HT-29 (cell line): ENCODE measurements at places on chromosomes 12 and 14. TPM values are rescaled to one million over a fixed set of nuclear protein-coding genes. Genes with fewer than 3 reads are reported as not detected.
A peak's percentile ranks its signal among the peaks of the same experiment; 100 is the strongest.

Gene NOVA1
- 0.10 and 0.37 TPM in 2 replicates for total RNA-seq

Gene TROAP
- total RNA-seq, result 65.3 and 71.4 TPM in 2 replicates

DNA sequence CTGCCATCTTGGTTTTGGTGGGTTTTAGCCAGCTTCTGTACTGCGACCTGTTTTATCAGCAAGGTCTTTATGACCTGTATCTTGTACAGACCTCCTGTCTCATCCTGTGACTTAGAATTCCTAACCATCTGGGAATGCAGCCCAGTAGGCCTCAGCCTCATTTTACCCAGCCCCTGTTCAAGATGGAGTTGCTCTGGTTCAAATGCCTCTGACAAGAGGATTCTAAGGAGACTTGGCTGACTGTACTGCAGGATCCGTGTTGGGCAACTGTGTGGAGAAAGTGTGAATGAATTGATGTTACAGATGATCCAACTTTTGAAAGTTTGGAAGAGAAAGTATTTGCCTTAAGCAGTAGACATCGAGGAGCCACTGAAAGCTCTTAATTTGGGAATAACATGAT is 91.0 kb downstream of the TTLL5 start:
- DNase-seq, result no peak

DNA sequence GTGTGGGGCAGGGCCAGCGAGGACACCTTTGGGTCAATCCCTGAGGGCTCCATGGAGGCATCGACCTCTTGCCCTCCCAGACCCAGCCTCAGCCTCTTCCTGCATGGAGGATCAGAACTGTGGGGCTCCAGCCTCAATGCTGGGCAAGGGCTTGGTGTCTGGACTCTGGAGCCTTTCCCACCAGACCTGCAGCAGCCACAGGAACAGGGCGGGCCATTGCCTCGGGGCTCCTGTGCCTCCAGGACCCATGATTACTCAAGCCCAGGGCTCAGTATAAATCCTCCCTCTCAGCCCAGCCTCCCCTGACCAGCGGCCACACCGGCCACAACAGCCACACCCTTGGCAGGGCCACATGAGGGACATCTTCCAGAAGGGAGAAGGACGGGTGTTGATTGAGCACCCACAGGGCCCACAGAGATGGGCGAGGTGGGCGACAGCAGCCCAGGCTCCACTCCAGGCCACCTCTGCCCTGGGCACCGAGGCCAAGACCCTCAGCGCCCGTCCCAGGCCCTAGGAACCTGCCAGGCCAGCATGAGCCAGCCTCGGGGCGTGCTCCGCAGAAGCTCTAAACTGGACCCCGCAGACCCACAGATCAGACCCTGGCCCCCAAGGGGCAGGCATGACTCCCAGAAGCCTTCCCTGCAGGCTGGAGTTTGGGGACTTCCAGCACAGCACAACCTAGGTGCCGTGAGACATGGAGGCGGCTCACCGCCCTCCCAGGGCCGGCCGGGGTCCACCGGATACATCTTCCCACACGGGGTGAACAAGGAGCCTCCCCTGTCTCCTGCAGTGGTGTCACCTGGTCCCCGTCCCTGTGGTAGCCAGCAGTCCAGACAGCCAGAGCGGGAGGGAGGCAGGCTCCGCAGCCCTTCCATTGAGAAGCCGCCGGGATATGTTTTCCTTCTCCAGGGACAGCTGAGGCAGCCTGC is 25.1 kb downstream of the NCOR2 start:
- peak; percentile 58 for DNase-seq

DNA sequence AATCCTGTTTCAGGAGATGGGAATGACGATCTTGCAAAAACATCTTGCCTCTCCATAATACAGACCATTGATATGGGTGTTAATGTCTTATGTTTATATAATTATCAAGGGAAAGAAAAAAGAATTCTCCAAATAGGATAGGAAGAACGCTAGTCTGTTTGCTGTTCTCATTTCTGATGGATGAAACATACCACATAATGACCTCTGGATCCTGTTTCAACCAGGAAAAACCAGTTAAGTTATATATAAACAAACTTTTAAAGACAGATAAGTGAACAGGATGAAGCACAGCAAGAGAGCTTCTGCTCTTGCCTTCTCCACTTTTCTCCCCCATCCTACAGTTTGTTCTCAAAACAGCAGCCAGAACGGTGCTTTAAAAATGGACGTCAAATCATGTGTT is 27.8 kb downstream of the COQ6 start:
- peak; percentile 18 for DNase-seq

Gene PRR4
- total RNA-seq, result 0.13 and 0.28 TPM in 2 replicates

Gene DNAI7
- not detected in 2 replicates for total RNA-seq

DNA sequence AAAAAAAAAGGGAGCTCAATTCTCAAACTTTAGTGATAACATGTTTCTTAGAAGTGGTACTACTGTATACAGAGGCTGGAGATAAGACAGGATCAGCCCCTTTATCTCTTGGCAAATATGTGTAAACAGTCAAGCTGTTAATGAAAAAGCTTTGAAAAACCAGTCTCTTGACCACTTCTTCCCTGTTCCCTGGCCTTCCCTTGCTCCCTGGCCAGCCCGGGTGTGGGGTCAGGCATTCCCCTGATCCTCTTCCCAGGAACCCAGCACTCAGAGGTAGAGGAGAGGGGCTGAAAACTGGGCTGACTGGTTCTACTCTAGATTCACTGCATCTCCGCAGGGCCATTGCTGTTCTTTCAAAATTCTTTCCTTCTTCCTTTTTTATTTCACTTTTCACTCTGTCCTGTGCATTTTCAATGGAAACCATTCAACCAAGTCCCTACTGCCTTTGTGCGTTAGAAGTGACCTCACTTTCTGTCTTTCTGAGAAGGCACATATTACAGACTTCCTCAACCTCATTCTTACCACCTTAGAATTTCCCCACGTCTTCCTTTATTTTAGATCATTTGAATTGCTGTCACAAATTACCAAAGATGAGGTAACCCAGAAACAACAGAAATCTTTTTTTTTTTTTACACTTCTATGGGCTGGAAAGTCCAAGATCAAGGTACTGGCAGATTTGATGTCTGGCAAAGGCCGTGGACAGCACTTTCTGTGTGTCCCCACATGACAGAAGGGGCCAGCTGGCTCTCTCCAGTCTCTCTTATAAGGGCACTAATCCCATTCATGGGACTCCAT is 5.7 kb downstream of the GNG2 start:
- DNase-seq, result no peak

- no peak for DNase-seq
These were observed 39.6 kb downstream of the CCER1 start for GRCh38 chr12:90915353-90915752.

DNA sequence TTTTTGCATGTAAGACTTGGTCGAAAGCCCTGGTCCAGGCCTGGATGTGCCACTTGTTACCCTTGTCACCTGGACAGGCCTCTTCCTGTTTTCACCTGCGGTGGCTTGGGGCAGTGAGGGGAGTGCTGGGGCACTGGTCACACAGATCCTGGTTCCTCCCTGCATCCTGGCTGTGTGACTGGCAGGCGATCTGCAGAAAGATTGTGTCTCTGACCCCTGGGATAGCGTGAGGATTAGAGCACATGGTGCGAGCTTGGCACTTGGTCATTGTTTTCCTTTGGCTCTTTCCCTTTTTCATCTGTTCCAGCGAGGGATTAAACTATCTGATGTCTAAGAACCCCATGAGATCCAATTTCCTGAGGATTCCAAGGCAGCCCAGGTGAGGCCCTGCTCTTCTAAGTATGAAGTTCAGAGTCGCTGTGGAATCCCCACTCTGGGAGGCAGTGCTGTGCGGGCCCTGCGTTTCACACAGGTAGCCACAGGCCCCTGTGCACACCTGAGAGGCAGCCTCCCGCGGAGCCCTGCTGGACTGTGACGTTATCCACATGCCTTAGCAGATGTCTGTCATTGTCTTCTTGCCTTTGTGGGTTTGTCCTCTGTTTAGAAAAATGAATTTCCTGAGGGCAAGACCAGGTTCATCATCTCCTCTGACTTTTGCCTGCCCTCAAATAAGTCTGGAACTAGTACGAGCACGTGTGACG is 288.4 kb downstream of the CACNA1C start:
- no peak for DNase-seq

Gene VDR
- 15.3 and 15.4 TPM in 2 replicates for total RNA-seq

DNA sequence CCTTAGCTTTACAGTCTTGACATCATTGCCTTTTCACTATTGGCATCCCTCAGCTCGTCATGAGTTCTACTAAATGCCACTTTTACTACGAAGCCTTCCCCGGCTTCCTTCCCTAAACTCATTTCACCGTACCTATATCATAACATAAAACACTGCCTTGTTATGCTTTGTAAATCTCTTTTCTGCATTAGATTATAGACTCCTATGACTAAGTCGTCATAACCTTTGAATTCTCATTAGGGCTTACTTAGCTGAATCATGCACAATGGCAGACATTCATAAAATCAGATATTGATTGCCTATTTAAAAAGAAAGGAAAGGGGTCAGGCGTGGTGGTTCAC is 21.0 kb downstream of the BTG1 start:
- no peak for DNase-seq

DNA sequence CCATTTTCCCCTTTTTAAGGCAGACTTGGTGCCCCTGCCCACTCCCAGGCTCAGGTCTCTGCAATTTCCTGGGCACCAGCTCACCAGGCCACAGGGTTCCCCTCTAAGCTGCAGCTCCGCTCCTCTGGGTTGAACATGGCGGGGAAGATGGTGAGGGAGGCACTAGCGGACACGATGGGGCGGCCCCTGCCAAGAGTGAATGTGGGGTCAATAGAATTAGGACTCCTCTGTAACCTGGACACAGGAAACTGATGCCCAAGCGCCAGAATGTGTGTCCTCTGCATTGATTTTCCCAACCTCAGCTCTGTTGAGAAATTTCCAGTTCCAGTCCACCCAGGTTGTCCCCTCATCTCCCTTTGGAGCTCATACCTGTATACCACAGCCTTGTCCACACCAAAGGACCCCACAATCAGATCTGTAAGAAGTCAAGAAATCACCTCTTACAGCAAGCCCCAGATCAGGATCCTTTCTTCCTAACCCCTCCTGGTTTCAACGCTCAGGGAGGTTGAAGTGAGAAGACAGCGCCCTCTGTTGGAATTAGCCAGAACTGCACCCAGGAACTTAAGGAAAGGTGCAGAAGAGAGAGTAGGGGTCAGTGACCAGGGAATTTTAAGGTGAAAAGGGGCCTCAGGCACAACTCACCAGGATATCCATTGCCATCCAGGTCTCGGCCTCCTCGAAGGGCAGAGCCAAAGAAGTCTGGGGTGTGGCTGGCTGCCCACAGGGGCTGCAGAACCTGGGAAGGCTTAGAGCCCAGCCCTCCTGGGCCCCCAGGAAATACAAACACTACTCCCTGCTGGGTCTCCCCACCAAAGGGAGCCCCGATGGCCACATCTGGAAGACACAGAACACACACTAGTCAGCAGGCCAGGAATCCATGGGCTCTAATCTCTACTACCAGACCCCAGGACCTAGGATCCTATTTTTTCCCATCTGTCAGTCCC is 14.7 kb downstream of the ITGA5 start:
- DNase-seq, result peak; percentile 58

DNA sequence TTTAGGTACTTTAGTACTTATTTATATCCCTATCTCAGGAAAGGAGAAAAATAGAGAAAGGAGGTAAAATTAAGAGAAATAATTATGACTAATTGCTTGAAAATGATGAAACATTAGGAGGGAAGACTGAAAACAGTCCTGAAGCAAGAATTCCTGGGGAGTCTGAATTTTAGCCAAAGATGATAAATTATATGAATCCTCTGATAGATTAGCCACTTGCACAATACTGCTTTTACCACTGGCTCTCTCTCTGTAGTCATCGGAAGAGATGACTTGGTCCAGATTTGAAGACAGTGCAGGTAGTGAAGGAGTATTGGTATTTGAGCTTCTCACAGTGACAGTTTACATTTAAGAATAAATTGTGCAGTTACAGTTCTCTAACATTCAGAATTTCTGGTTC is 83.8 kb upstream of the CLEC14A start:
- DNase-seq, result no peak

- no peak for DNase-seq
These were observed 13.5 kb downstream of the HECTD1 start for GRCh38 chr14:31194095-31194494.

Gene ASCL1
- not detected in 2 replicates for total RNA-seq

DNA sequence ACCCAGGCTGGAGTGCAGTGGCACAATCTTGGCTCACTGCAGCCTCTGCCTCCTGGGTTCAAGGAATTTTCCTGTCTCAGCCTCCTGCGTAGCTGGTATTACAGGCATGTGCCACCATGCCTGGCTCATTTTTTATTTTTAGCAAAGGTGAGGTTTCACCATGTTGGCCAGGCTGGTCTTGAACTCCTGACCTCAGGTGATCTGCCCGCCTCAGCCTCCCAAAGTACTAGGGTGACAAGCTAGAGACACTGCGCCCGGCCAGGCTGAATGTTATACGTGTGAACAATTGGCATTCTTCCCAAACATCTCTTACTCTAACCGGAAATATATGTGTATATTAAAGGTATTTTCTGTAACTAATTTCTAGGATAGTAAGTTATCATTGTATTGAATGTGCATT is 13.2 kb upstream of the LIMA1 start:
- peak; percentile 45 for DNase-seq

Gene RAB21
- 4.9 and 14.3 TPM in 2 replicates for total RNA-seq

DNA sequence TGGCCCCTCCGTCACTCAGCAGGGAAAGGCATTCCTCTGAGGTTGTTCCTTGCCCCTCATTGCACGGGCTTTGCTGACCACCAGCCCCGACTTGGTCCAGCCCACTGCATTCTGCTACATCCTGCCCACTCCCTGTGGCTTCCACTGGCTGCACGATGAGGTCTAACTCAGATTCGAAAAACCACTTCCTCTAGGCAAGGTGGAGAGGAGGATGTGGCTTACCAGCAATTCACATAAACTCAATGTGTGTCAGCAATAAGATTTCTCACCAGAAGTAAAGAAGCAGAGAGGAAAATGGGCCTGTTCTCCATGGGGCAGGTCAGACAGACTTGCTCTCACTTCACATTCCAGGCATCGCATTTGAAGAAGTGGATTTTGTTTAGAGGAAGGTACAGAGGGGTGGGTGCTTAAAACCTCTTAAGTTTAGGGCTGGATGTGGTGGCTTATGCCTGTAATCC is 14.7 kb downstream of the GPR68 start:
- DNase-seq, result no peak

Gene FBLN5
- total RNA-seq, result not detected in 2 replicates

DNA sequence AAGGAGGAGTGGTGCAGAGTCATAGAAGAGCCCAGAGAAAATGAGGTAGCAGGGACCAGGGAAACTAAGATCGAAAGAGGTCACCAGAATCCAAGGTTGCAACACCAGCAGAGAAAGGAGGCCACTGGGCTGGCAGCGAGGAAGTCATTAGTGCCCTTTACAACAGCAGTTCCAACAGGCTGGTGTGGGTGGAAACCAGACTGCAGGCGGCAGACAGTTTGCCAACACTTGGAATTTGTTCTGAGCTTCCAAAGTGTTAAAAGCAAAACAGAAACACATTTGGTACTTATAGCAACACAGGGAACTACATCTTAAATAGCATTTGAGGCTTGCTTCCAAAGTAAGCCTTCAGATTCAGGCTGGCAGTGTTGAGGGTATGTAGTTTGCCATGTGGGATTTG is 95.2 kb upstream of the PWP1 start:
- no peak for DNase-seq

Gene RTL1
- total RNA-seq, result not detected in 2 replicates

Gene DLGAP5
- total RNA-seq, result 12.7 and 14.1 TPM in 2 replicates

- DNase-seq, result no peak
These were observed 224.4 kb upstream of the PDZRN4 start for GRCh38 chr12:40963751-40964150.

GRCh38 chr12:76032043-76032981 is 736 bp upstream of the PHLDA1 start:
- peak; percentile 72 for DNase-seq
